ENCODE measurements at places on chromosomes 6 and 20.

GRCh38 chr20:36439040-36439730 lies 102.1 kb upstream of the MYL9 start:
- DNase-seq, result peak; percentile 86

GRCh38 chr6:29617782-29618554 lies 15.0 kb downstream of the GABBR1 start:
- no peak for DNase-seq

GRCh38 chr6:167811442-167812087 lies 15.1 kb upstream of the AFDN start:
- DNase-seq, result no peak

- DNase-seq, result peak; percentile 88
These were observed 5.1 kb downstream of the GABBR1 start for GRCh38 chr6:29627755-29628418.

DNA sequence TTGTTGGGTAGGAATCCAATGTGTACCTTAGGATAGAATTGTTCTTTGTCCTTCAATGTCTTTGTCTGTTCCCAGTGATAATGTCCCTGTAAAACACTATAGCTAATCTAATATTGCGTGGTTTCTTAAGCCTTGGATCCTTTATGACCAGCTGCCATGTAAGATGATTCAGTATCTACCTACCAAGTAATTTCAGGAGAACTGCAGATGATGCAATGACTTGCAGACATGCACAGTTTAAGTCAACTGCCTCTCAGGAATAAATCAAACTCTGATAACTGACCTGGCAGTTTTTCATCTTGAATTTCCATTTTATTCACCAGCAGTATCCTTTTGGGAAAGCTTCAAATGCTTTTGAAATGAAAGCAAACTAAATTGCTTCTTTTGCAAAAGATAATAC lies 157.8 kb downstream of the TPBG start:
- no peak for DNase-seq

DNA sequence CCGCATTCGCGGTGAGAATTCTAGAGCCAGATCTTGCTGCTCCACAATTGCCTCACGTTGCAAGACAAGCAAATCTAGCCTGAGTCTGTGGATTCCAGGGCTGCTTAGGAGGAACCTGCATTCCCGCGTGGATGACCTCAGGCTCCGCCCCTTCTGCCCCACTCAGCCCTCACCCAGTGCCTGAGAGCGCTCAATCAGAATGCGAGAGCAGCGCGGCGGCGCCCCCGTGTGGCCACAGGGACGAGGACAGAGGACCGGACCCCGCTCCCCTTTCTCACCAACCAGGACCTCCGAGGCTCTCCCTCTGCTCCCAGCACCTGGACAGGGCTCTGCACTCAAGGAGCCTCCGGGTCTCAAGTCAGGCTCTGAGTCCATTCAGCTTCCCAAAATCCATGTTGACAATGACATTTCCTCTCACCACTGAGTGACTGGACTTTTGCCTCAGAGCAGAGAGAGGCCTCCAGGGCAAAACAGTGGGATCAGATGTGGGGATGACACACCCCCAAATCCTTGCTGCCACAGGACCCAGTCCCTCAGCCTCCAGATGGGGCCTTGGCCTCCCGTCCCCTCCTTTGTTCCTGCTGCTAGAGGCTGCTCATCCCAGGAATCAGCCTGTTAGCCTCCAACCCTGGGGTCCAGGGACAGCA lies 52.0 kb downstream of the RPP21 start:
- DNase-seq, result peak; percentile 93

GRCh38 chr6:105499931-105500330 lies 97.0 kb upstream of the PREP start:
- DNase-seq, result no peak

DNA sequence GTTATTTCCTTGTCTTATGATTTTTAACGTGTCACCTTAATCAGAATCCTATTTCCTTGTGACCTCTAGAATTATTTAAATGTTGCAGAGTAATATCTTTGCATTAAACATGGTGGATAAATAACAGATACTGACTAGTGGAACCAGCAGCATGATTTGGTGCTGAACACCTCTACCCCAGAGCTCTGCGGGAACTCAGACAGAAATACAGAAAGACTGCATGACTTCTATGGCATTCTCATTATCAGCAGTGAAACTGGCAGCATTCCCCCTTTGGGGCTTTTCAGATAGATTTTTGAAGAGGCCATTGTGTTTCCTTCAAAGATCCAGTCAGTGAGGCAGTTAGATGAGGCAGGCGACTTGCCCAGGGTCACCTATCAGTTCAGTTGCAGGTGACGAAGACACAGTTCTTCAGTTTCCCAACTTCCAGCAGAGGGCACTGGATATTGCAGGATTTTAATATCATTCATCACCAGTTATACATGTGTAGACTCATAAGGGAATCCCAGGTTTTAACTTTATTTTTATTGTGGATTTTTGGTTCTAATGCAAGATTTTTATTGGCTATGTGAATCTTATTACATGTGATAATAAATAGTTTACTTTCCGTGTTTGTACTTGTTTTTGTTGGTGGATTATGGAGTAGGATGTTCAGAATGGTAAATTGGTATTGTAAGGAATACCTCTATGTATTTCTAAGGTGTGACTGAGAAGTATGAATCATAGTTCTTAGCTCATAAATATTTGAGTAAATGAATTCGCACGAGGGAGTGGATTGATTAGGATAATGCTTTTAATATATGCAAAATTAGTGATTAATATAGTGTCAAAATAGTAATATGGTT lies 81.3 kb downstream of the AFDN start:
- DNase-seq, result no peak

- DNase-seq, result no peak
These were observed 77.8 kb upstream of the TAB2 start for GRCh38 chr6:149239573-149240209.

- no peak for DNase-seq
These were observed at the start of gene ERVFRD-1 for GRCh38 chr6:11110921-11111768. Gene ERVFRD-1, minus strand, starts transcription at chr6:11111725. Its CDS starts 6,415 bp downstream, at chr6:11105310.

- DNase-seq, result no peak
These were observed 38.0 kb upstream of the TASP1 start for GRCh38 chr20:13676682-13677081.

- DNase-seq, result no peak
These were observed 690 bp downstream of the NEU1 start for GRCh38 chr6:31861919-31862343.

- no peak for DNase-seq
These were observed 3.0 kb upstream of the ZBTB24 start for GRCh38 chr6:109486068-109486467.

DNA sequence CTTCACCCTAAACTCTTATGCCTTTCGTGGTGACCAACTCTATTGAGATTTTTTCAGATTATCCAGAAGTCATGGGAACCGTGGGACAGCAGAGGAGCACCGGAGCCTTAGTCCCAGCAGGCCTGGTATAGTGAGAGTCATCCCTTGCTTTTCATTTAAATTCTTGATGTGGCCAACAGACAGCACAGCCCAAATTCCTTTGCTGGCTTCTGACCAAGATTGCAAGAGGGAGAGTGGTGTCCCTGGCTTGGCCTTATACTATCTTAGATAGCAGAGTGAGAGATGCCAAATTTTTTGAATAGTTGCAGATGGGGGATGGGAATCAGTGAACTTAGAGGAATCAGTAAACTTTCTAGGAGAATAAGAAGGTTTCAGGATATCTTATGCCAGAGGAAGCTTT lies 7.8 kb downstream of the STX11 start:
- no peak for DNase-seq

GRCh38 chr20:23129266-23129665 lies 43.1 kb upstream of the CD93 start:
- no peak for DNase-seq

DNA sequence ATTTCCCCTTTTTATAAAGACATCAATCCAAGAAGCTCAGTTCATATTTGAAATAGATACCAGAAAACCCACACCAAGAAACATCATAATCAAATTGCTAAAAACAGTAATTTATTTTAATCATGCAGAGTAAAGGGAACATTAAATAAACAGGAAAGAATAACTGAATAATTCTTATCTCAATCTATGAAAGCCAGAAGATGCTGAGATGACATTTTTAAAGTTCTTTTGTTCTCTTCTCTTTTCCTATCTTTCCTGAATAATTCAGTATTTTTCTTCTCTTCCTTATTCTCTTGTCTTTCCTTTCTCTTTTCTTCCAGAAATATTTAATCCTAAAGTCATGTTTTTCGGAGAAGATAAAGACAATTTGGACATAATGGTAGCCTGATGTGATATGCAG lies 259.0 kb upstream of the OPRM1 start:
- no peak for DNase-seq

GRCh38 chr20:60653111-60653845 lies 598.8 kb upstream of the CDH4 start:
- no peak for DNase-seq

DNA sequence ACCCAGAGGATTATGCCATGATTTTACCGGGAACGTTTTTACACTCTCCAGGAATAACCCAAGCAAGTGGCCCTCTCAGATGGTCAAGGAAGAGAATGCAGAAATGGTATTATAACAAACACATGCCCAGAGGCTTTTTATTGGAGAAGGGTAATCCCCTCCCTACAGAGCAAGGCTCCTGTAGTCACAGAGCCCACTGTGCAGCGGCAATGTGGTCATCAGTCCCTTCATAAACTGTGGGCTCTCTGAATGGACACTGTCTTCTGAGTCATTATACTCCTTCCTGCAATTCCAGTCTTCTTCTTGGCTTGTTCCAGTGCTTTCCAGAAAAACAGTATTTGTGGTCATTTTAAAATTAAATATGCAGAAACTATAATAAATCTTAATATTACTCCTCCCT lies 74.7 kb downstream of the LAMA4 start:
- DNase-seq, result no peak

- DNase-seq, result no peak
These were observed at the start of gene HUS1B for GRCh38 chr6:656460-657252. Gene HUS1B, minus strand, starts transcription at chr6:657100. Its CDS starts 156 bp downstream, at chr6:656944.

DNA sequence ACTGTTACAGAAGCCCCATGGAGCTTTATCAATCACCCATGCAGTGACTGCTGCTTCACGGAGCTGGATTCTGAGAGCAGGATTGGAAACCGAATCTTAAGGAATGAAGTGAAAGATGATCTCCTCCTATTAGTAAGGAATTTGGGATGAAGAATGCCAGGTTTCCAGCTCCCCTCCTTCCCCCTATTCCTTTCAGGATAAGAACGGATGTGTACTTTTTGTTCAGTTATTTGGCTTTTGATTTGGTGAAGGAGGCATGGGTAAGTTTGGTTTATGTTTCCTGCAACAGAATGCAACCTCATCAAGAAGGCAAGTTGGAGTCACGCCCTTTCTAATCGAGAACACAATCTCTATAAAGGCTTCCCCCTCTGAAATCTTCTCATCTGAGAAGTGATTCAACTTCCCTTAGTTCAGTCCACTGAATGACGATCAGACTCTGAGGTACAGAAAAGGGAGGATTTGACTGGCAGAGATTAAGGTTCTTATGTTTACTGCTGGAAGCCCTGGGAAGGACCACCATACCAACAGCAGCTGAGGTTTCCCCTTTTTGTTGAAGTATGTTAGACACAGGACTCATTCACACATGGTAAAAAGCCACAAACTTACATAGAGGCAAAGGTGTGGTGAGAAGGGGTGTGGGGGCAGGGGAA lies 5.5 kb downstream of the ELMO2 start:
- DNase-seq, result no peak

GRCh38 chr6:53795340-53795701 lies 516 bp downstream of the LRRC1 start:
- no peak for DNase-seq

GRCh38 chr20:17693444-17694001 lies 6.2 kb upstream of the BANF2 start:
- DNase-seq, result no peak

- DNase-seq, result no peak
These were observed 307.2 kb downstream of the FRK start for GRCh38 chr6:115753446-115753845.

- no peak for DNase-seq
These were observed 69.9 kb upstream of the DDR1 start for GRCh38 chr6:30814146-30815040.

GRCh38 chr6:102520966-102521365 lies 1127.5 kb downstream of the GRIK2 start:
- no peak for DNase-seq

- no peak for DNase-seq
These were observed 499.3 kb downstream of the CDKAL1 start for GRCh38 chr6:21033575-21034026.

GRCh38 chr6:11055127-11055627 lies 11.1 kb upstream of the ELOVL2 start:
- no peak for DNase-seq

- no peak for DNase-seq
These were observed 116.9 kb downstream of the SLX4IP start for GRCh38 chr20:10551732-10552724.

DNA sequence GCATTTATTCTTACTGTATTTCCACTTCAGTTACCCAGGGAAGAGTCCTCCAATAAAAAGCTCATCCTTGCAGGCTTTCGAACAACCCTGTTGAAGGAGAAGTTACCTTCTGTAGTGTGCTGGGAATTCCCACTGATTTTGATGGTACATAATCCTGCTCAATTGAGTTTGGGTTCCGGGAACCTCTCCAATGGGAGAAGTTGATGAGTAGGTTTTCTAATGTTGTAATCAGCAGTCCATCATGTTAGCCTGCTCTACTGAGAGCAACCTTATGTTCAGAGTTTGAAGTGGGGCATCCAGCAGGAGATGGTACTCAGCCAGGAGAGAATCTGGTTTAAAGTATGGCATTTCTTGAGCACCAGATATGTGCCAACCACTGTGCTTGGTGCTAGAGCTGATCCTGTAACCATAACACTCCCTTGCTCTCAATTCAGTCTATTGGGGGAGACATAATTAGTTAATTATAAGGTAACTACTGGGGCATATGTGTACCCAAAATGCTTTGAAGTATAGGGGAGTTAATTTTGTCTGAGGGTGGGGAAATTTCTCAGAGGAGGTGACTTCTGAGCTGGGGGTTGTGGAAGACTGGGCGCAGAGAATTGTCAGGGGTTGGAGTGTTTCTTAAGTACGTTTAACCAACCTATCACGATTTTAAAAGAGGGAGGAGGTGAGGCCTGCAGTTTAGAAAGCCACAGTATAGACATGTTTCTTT lies 2.1 kb downstream of the TOP1 start:
- DNase-seq, result no peak

- no peak for DNase-seq
These were observed 46.7 kb upstream of the PKIB start for GRCh38 chr6:122563364-122564052.

DNA sequence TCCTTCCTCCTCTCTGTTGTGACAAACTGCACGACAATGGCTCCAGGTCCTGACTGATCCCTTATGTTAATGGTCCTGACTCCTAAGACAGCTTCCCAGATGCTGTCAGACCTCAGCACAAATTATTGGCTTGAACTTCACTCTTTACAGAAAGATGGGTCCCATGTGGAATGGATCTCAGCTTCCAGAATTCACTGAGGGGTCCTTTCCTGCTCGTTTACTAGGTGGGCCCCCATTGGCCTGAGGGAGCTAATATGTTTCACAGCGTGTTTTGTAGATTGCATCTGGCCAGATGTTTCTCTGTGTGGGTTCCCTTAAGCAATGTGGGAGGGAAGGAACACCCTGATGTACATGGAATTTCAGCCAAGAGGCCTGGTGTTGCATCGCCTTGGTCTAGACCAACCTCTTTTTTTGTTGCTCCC lies 826.6 kb downstream of the MAFB start:
- DNase-seq, result no peak
